ENCODE measurements at places on chromosomes 3 and 15.
A peak's percentile ranks its signal among the peaks of the same experiment; 100 is the strongest.

DNA sequence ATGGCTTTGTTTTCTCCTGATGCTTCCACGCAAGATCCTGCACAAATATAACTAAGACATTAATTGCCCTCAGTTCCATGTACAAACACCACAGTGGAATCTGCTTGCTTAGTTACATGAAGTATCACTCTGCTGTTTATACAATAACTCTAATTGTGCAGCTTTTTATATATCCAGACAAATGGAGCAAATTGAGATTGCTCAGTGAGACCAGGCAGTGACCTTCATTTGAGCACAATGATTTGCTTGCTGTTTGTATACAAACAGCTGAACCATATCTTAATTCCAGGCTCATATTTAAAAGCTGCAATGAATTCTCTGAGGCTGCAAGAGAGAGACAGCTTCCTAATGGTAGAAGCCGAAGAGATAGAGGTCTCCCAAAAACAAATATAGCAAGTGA lies 243.7 kb downstream of the CADPS start:
- peak; percentile 90 for DNase-seq

GRCh38 chr3:124032311-124032880 lies 40.5 kb upstream of the ROPN1 start:
- peak; percentile 94 for DNase-seq

DNA sequence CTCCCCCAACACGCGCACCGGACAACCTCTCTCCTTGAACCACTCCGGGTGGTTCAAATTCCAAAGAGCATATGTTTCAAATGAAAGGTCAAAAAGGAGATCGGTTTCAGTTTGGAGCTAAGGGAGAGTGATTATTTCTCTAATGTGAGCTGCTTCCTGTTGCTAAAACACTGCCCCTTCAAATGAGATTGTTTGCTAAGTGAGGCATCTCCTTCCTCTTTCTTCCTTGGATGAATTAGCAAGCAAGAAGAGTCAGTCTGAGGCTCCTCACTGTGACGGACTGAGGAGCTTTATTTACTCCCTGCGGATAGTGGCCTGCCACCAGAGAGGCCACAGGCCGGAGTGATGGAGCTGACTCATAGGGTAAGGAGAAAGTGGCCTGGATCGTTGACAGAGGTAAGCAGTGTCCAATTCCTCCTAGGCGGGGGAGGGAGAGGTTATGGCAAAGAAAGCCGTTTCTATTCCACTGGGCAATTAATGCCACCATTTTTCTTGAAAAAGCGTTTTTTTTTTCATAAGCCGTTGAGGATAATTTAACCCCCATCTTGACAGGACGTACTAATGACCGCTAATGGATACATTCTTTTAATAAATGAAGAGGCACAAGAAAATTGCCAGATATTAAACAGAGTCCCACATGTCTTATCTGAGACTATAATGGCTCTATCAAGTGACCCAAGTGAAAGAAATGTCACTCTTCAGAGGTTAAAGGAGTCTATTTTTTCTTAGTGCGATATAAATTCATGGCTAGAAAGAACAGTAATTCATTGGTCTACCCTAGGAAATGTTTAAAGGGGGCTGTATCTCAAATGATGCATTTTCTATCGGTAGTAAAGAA lies 167.0 kb upstream of the ANKRD28 start:
- DNase-seq = peak; percentile 8

- no peak for DNase-seq
These were observed 5.3 kb downstream of the TM4SF4 start for GRCh38 chr3:149479621-149480325.

DNA sequence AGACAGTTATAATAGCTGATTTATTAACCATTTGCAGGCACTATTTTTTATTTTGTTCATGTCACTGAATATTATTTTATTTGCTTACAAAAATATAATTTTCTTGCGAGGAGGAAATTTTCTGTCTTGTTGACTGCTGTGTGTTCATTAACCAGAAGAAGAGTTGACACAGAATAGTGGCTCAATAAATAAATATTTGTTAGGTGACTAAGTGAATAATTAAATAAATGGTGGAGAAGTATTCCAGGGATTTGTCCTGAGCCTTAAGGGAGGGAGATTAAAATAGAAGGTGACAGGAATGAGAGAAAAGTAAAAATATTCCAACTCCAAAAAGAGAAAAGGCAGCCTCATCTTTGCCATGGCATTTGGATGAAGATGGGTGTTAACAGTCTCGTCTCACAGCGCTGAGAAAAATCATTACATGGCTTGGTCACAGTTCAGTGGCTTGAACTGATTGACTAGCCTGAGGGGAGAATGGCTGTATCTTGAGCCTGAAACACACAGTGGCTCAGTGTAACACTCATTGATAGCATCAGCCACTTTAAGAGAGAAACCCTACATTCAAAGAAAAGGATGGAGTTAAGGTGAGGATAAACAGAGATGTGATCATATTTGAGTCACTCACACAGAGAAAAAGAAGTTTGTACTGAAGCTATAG lies 449.9 kb upstream of the NAALADL2 start:
- peak; percentile 88 for DNase-seq

GRCh38 chr3:165463531-165463930 lies 267.3 kb upstream of the SLITRK3 start:
- no peak for DNase-seq

- DNase-seq = peak; percentile 5
These were observed 12.6 kb downstream of the RBMS3 start for GRCh38 chr3:29293421-29293820.

- DNase-seq = no peak
These were observed 11.5 kb downstream of the CHSY1 start for GRCh38 chr15:101240358-101240757.

DNA sequence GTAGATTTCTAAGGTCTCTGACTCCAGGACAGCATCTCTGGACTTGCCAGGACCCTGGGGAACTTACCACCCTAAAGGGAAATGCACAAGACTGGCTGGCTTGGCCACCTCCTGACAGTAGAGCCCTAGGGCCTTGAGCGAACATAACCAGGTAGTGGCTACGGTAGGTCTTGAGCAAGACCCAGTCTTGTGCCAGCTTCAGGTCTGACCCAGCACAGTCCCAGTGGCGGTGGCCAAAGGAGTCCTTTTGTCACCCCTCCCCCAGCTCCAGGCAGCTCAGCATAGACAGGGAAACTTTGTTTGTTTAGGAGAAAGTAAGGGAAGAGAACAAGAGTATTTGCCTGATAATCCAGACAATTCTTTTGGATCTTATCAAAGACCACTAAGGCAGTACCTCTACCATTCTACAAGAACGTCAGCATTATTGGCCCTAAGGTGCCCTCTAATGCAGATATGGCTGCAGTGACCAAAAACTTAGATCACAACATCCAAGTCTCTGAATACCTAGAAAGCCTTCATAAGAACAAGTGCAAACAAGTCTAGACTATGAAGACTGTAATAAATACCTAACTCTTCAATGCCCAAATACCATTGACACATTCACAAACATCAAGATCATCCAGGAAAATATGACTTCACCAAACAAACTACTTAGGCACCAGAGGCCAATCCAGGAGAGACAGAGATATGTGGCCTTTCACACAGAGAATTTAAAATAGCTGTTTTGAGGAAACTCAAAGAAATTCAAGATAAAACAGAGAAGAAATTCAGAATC lies 38.7 kb upstream of the FBN1 start:
- no peak for DNase-seq

DNA sequence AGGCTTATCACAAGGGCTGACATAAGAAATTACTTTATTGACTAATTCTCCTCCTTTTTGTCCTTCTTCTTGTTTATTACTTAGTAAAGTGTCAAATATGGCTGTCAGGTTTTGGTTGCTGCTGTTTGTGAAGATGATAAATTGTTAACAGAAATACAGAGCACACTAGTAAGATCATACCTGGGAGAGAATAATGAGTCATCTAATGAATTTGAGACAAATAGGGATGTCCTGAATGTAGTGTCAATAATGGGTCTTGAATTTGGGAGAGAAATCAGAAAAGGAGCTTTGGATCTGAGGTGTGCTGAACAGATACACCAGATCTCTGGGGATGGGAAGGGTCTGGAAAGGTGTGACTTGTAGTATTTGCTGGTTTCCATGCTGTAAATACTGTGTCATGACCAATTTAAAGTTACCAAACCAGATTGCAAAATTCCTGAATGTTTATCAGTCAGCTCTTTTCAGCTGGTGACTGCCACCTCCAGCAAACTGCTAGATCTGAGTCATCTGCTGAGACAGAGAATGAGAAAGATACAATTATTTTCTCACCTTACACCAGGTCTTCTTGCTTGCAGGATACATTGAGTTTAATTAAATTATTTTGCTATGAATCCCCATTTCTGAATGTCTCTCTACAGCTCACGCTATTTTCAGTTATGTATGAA lies 76.7 kb upstream of the SATB1 start:
- no peak for DNase-seq

DNA sequence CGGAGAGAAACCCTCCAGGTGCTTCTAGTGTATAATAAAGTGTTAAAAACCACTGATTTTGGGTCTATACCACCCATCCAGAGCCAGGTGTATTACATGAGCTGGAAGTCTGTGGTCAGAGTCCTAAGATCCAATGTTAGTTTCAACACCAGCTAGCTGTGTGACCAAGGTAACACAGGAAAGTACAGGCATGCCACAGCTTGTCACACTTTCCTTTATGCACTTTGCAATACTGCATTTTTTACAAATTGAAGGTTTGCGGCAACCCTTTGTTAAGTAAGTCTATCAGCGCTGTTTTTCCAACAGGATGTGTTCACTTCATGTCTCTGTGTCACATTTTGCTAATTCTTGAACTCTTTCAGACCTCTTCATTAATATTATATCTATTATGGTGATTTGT lies 201.3 kb upstream of the PRICKLE2 start:
- no peak for DNase-seq

GRCh38 chr3:10421996-10422395 lies 83.4 kb downstream of the ATP2B2 start:
- DNase-seq = no peak

DNA sequence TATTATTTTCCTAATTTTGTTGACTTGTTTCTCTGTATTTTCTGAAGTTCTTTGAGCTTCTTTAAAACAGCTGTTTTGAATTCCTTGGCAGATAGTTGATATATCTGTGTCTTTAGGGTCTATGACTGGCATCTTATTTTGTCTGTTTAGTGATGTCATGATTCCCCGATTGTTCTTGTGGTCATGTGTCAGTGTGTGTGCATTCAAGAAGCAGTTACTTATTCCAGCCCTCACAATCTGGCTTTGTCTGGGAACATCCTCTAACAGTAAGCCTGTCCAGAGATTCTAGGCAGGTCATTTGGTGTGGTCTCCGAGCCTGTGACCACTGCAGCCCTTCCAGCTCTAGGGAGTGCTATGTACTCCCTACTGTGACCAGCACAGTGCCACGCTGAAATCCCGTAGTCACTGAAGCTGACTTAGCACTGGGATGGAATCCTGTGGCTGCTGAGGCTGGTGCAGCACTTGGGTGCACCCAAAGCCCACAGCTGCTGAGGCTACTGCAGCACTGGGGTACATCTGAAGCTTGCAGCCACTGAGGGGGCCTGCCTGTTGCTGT lies 6.7 kb downstream of the LNP1 start:
- DNase-seq = no peak
